ENCODE measurements at places on chromosomes 12 and 14. TPM values are rescaled to one million over a fixed set of nuclear protein-coding genes. Genes with fewer than 3 reads are reported as not detected.

Gene KRT85
- not detected for polyA plus RNA-seq

Gene MGST1
- 736 TPM for polyA plus RNA-seq

Gene LRTM2
- not detected for polyA plus RNA-seq

Gene PLEKHD1
- 0.16 TPM for polyA plus RNA-seq

Gene PRB4
- not detected for polyA plus RNA-seq

Gene KRT83
- polyA plus RNA-seq = not detected

Gene KRT2
- not detected for polyA plus RNA-seq

Gene PTPRQ
- polyA plus RNA-seq = under 0.01 TPM

Gene CD163L1
- 3.2 TPM for polyA plus RNA-seq

Gene OAS1
- polyA plus RNA-seq = 9.2 TPM

Gene MLXIP
- 29.1 TPM for polyA plus RNA-seq

Gene CCDC184
- polyA plus RNA-seq = 5.7 TPM

Gene TAS2R7
- not detected for polyA plus RNA-seq

Gene EPS8
- polyA plus RNA-seq = 17.9 TPM

Data from adrenal gland (tissue), 19 donors.